Activated T-cell treated with anti-CD3 and anti-CD28 coated beads for 48 hours (primary cell): ENCODE measurements at places on chromosomes 2 and 18.
A peak's percentile ranks its signal among the peaks of the same experiment; 100 is the strongest.

DNA sequence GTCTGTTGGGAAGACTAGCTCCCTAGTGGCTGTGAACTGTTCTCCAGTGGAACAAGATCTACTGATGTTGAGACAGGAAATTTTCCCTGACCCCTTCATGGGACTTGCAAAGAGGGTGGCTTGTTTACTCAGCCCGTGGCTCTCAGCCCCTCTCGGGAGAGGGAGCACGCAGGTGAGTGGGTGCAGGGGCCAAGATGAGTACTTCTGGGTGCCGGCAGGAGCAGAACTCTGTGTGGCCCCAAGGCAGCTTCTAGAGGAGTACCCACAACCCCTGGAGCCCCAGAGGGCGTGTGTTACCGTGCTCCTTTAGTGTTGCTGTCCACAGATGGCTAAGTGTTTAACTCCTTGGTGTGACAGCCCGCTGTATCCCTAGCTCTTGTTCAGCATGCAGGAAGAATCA is 68.2 kb upstream of the CNGA3 start:
- no peak for DNase-seq

GRCh38 chr2:192500550-192501200 is 305.9 kb upstream of the TMEFF2 start:
- DNase-seq, result peak; percentile 15

- no peak for DNase-seq
Observed at GRCh38 chr2:205715831-205716525, 33.7 kb downstream of the NRP2 start.

- DNase-seq, result no peak
Observed at GRCh38 chr18:13268158-13269012, 49.8 kb downstream of the LDLRAD4 start.

DNA sequence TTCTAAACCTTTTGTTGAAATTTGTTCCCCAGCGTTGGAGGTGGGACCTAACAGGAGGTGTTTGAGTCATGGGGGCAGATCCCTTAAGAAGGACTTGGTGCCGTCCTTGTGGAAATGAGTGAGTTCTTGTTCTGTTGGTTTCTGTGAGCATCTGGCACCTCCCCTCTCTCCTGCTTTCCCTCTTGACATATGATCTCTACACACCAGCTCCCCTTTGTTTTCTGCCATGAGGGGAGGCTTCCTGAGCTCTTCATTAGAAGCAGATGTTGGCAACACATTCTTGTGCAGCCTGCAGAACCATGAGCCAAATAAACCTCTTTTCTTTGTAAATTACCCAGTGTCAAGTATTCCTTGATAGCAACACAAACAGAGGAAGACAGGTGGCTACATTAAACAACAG is 23.8 kb downstream of the NABP1 start:
- DNase-seq, result no peak

GRCh38 chr2:41941831-41942230 is 106.0 kb upstream of the PKDCC start:
- no peak for DNase-seq

- no peak for DNase-seq
Observed at GRCh38 chr2:174673440-174673839, 75.8 kb upstream of the WIPF1 start.

GRCh38 chr18:79410731-79411613 is 15.2 kb downstream of the NFATC1 start:
- DNase-seq, result no peak

DNA sequence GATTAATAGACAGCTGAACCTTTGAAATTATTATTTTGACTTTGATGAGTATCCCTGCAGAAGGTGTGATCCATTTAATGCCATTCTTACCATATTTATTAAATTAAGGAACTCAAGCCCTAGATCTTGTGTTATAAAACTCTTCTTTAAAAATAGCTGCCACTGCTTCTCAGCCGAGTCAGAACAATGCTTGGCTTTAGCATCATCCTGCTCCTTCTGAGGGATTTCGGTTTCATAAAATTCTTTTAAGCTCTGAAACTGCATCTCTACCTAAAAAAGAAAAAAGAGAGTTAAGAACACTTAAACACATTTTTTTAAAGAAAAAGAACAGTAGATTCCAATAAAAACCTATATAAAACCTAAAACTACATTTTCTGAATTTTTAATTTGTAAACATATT is 70.7 kb upstream of the TTN start:
- DNase-seq, result no peak

DNA sequence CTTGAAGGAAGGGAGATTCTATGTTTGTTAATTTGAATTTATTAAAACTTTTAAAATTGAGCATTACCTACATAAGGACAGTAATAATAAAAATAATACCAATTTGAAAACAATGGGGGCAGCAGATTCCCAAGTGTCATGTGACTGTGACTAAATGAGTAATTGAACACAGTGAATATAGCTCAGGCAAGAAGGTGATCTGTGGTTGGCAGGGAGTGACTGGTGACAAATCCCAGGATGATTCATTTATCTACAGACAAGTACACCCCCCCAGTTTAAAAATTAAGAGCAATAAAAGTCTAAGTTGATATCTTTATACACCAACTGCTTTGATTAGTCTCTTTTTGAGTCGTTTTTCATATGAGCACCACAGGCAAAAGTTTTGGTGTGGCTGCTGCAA is 299.5 kb downstream of the ARHGAP15 start:
- DNase-seq, result no peak

GRCh38 chr2:168645696-168646338 is 156.6 kb upstream of the NOSTRIN start:
- DNase-seq, result no peak

GRCh38 chr2:230895536-230896345 is 29.3 kb downstream of the GPR55 start:
- no peak for DNase-seq

DNA sequence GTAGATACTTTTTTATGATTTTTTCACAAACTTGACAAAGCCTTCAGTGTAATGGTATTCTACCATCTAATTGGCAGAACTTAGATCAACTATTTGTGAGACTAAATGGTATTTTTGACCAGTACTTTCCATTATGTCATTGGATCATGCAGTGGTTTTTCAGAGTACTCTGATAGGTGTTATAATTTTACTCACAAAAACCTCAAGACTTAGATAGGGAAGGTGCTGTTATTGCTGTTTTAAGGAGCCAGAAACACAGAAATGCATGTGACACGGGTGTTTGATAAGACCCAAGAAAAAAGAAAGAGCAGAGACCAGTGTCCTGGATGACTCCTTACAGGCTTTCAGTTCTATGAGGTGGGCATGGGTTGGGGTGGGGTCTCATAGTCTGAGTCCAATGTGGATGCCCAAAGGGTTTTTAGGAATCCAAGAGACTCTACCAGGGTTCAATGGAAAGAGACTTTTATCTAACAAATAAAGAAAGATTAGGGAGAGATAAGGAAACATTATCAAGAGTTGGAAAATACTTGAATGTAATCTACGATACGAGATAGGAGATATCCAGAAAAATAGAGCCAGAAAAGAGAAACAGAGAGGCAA is 31.3 kb downstream of the SP140 start:
- DNase-seq, result no peak

DNA sequence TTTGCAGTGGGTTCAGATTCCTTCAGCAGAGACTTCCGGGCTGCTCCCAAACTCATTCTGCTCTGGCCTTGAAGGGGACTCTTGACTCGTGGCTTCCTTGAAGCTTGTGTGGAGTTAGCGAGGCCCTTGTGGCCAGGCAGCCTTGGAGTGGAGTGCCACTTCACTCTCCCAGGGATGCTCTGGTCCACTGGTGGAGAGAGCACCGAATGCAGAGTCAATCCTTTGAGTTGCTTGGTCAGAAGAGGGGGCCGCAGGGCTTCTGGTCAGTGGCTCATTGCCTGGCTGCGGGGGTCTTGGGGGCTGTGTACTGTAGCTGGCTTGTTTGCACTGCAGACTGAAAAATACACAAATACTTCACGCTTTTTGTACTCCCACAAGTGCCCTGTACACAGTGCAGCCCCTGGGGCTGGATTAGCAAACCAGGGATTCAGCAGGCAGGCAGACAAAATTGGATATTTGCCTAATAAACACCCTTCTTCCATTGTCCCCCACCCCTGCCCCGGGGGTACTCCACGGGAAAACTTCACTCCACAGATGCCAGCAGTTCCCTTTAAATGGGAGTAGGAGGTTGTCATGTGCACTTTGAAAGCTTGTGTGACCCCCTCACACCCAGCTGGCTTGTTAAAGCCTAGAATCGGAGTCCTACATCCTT is 3.2 kb downstream of the GLI2 start:
- DNase-seq, result no peak

DNA sequence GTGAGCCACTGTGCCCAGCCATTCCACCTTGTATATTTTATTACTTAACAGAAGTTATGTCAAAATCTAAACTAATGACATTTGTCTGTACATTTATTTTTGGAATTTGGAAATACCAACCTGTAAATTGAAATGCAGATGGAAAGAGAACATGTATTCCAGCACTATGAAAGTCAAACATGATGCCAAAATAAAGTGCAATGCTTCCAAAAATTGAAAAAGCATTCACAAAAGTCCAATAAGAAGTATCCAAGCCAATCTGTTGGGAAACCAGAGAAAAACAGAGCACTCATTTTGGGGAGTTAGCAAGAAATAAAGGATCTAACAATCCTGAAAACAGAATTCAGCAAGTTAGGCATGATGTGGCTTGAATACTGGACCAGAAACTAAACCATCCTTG is 30.3 kb upstream of the NARS1 start:
- DNase-seq, result no peak

DNA sequence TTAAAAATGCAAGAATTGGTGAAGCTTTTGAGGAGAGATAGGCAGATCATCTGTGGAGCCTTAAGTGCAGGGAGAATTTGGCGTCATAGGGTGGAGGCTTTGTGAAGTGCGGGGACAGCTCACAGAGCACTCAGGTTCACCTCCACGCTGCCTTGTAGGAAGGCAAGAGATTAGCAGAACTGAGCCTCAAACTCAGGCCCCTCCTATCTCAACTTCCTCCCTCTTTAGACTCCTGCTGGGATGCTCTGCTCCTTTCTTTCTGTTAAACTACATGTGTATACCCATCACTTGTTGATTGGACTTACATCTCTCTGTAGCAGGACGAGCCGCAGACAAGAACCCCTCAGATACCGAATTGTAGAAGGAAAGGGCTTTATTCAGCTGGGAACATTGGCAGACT is 422.2 kb downstream of the SETBP1 start:
- DNase-seq, result no peak
